ENCODE measurements at places on chromosomes 12 and 14.

- no peak for DNase-seq
These were observed 196.9 kb upstream of the PWP1 start for GRCh38 chr12:107488666-107489065.

GRCh38 chr12:57134949-57135348 lies 6.7 kb downstream of the LRP1 start:
- DNase-seq, result no peak

GRCh38 chr12:31527083-31527482 lies 63.9 kb downstream of the DENND5B start:
- DNase-seq, result no peak

DNA sequence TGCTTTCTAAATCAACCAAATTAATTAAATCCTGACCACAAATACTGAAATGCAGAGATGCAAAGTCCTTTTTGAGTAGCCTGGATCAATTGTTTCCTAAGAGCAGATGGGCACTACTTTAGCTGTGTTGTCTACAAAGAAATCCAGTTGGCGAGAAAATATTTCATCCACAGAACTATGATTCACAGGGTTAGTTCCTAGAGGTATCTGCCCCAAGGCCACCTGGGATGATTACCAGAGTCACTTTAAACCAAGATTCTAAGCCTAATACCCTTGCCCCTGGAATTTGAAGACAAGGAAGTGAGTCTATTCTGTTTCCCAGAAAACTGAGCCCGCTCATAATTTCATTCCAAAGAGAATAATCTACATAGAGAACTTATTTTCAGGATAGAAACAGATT lies 198.4 kb downstream of the PPM1H start:
- DNase-seq, result no peak

DNA sequence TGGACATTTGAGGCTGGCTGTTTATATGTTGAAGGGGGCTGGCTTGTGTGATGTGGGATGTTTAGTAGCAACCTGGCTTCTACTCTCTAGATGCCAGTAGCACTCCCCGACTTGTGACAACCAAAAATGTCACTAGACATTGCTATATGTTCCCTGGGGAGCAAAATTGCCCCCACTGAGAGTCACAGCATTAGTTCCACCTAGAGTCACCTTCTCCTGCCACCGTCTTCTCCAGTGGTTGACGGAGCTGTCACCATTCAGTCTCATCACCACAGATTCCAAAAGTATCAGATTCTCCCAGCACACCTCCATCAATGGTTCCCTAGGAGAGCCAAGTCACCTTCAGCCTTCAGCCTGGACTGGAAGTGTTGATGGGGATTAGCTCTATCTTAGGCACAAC lies 7.8 kb upstream of the KRT76 start:
- no peak for DNase-seq

DNA sequence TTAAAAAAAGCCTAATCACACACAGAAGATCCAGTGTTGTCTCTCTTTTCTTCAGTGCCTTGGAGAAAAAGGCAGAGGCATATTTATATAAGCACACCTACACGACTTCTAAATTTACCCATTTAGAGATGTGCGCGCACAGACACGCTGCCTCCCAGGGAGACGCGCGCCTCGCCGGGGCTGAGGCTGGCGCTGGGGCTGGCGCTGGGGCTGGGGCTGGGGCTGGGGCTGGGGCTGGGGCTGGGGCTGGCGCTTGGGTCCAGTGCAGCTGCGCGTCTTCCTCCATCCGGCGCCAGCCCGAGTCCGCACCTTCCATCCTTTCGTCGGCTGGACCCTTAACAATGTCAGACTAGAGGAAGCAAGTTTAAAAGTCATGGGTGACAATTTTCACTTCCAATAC lies 118.4 kb upstream of the ARID2 start:
- DNase-seq, result no peak

DNA sequence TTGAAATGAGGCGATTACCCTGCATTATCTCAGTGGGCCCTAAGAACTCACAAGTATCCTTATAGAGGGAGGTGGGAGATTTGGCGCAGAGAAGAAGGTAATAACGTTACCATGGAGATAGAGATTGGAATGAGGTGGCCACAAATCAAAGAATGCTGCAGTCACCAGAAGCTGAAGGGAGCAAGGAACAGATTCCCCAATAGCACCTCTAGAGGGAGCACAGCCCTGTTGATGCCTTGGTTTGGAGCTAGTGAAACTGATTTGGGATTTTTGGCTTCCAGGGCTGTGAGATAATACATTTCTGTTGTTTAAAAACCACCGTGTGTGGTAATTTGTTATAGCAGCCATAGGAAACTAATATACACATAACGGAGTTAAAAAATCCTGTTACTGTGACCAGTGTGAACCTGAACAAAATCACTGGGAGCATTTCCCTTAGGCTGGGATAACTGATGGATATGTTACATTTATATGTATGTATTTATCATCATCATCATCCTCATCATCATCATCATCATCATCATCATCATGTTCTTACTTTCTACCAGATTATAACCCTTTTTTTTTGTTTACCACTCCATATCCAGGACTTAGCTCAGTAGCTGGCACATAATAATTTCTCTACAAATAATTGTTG lies 100.3 kb downstream of the LIN7A start:
- no peak for DNase-seq

- DNase-seq, result no peak
These were observed 108.4 kb downstream of the GPR135 start for GRCh38 chr14:59356767-59357166.

DNA sequence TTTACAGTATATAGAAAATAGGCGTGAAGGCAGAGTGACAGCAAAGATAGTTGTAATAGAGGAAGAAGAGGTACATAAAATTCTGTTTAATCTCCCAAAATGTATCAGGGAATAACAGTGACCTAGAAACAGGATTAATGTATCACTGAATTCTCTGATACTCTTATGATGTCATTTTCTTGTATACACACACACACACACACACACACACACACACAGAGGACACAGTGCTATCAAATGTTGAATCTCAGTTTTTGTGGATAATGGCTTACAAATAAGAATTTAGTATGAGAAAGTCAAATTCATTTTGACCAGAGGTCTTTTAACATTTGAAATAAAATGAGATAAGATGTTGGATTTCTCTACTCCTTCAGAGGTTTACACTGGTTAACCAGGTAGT lies 4.3 kb upstream of the LRIG3 start:
- DNase-seq, result no peak

GRCh38 chr14:75821831-75822521 lies 159.8 kb downstream of the TGFB3 start:
- DNase-seq, result no peak

- no peak for DNase-seq
These were observed 44.0 kb upstream of the SMUG1 start for GRCh38 chr12:54232790-54233189.

DNA sequence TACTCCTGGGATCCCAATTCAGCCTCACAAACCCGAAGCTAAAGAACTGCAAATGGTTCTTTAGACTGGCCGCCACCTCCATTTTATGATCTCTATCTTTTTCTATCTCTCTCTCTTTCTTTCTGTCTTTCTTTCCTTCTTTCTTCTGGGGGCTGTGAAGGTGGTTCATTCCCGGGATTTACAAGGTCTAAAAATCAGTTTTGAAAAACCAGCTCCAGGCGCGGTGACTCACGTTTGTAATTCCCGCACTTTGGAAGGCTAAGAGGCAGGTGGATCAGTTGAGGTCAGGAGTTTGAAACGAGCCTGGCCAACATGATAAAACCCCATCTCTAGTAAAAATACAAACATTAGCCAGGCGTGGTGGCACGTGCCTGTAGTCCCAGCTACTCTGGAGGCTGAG lies 67.2 kb upstream of the VASH1 start:
- no peak for DNase-seq

DNA sequence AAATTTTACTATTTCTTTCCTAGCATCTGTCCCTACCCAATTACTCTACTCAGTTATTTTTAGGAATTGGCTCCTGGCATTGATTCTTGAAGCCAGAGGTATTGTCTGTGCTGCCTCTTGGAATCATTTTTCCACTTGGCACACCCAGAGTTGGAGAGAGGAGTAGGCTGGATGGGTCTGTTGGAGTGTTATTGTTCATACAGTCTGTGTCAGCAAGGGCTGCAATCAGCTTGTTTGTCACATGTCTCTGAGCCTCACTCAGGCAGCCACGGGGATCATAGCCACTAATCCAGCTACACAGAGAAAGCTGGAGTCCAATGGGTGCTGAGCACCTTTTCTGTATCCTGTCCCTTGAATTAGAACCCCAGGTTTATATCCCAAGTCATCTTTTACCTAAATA lies 176.0 kb upstream of the DYRK2 start:
- DNase-seq, result no peak

Measured in activated CD4-positive, alpha-beta T cell treated with anti-CD3 and anti-CD28 coated beads for 1 hour (primary cell).